ENCODE measurements at places on chromosomes 12 and 14.

GRCh38 chr12:3557791-3558620 is 67.0 kb downstream of the PRMT8 start:
- no peak for DNase-seq

DNA sequence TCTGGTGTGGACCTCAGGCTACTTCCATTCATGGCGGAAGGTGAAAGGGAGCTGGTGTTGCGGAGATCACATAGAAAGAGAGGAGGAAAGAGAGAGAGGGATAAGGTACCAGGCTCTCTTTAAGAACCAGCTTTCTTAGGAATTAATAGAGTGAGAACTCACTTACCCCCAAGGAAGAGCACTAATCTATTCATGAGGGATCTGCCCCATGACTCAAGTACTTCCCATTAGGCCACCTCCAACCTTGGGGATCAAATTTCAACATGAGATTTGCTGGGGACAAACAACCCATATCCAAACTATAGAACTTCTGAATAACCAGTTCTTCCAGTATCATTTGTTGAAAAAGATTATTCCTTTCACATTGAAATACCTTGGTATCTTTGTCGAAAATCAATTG is 34.0 kb upstream of the C2CD5 start:
- DNase-seq = no peak

DNA sequence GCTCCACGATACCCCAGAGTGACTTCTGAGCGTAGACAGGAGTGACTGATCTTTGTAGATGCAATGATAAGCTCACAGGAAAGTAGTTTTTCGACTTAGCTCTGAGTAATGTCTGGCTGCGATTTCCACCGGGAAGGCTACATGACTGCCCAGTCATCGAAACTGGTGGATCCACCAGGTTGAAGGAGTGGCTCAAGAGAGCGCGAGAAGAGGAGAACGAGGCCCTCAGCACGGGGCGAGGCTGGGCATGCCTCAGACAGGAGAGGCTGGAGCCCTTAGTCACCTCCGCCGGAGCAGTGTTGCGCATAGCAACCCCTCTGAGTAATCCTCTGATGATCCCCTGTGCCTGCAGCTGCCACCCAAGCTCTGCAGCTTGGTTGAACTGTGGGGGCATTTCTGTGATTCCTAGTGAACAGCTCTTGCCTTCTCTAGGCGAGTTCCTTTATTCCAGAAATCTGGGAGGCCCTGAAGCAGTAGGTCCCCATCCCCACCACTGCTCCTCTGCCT is 25.6 kb downstream of the ELK3 start:
- DNase-seq = no peak

DNA sequence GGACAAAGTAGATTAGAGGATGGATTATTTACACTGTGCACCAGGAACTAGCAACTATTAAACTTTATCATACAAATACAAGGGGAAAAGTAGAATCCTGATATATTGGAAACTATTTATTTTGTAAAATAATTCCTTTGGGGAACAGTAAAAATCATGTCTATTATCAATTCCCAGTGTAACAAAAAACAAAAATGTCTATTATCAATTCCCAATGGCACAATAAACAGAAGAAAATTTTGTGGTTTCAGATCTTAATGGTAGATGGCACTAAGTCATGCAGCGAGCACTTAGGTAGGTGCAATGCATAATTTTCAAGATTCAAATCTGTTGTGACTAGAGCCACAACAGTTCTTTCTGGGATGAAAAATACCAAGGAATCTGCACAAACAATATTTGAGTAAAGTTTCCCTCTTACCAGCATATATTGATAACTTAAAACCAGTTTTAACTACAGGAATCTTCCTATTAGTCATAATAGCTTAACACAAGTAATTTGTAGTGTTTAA is 13.7 kb downstream of the CFL2 start:
- DNase-seq = no peak

- DNase-seq = no peak
Observed at GRCh38 chr14:68723808-68724268, 69.0 kb downstream of the ZFP36L1 start.

- DNase-seq = no peak
Observed at GRCh38 chr14:69683971-69684370, 72.6 kb downstream of the SUSD6 start.

DNA sequence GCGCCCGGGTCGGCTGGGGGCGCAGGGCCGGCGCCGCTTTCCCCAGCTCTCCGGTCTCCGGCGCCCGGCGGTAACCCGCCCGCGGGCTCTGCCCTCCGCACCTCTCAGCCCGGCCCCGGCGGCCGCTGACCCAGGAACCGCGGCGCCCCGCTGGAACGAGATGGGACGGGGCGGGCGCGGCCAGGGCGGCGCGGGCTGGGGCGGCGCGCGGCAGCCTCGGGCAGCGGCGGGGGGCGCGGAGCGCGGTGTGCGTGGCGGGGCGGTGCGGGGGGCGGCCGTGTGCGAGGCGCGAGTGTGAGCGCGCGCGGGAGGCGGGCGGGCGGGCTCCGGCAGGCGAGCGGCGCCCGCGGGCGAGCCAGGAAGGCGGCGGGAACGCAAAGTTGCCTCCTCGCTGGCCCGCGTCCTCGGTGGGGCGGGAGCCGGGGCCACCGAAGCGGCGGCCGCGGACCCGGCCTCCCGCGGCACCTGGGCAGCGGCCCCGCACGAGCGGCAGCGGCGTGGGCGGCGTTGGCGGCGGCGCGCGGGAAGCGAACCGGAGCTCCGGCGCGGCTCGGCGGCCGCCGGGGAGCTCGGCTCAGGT is 671 bp upstream of the DIO3 start:
- no peak for DNase-seq

GRCh38 chr14:95328729-95329503 is 9.2 kb upstream of the CLMN start:
- DNase-seq = no peak

DNA sequence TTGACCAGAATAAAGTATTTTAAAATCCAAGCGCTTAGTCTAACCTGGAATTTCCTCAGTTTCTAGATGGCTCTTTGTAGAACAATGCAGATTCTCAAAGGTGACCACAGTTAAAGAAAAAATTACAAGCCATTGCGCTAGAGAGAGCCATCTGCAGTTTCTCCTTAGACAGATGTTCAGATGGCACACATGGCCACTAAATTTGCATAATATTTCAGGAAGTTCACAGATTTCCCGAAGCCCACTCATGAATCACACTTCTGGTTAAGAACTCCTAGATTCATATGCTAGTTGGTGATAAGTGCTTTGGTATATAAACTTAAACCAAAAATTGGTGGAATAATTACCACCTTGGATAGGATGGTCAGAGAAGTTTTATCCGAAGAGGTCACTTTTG is 749 bp downstream of the AKAP3 start:
- no peak for DNase-seq

DNA sequence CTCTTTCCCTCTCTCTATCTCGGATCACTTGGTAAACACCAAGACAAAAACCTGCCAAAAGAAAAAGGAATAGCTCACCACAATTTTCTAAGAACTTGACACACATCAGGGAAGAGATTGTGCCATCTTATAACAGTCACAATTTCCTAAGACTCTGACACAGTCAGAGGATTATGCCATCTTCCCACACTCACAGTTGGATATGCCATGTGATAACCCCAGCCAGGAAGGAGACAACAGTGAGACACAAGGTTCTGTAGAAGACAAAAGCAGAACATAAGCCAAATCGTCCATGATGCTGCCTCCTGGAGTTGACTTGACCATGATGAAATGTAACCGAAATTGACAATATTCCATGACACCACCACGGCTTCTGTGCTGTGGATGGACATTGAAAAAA is 2.8 kb upstream of the CLEC9A start:
- DNase-seq = peak; percentile 10

- no peak for DNase-seq
Observed at GRCh38 chr14:87644689-87645088, 348.3 kb downstream of the GALC start.

GRCh38 chr12:27434673-27435565 is 11.6 kb upstream of the SMCO2 start:
- no peak for DNase-seq

DNA sequence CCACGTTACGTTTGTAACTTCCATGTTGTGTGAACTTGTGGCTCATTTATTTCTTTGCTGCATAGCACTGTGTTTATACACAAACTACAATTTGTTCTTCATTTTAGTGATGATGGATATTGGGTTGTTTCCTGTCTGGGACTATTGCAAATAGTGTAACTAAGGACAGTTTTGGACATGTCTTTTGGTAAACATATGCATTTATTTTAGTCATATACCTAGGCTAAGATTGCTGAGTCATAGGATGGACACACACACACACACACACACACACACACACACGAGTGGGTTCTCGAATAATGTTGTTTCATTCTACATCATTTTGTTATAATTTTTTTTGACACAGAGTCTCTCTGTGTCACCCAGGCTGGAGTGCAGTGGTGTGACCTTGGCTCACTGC is 123.5 kb upstream of the CAND1 start:
- DNase-seq = no peak

DNA sequence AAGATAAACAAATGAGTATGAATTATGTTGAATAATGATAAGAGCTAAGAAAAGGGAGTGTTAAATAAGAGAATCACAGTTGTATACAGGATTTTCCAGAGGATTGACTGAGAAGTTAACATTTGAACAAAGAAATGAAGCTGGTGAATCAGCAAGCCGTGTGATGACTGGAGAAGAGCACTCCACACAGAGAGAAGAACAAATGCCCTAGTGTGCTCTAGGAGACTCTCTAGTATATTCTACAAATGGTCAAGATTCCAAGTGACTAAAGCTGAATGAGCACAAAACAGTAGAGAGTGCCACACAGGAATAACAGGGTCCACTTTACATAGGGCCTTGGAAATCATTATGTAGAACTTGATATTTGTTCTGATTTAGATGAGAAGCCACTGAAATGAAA is 587.1 kb upstream of the ATXN7L3B start:
- DNase-seq = no peak

DNA sequence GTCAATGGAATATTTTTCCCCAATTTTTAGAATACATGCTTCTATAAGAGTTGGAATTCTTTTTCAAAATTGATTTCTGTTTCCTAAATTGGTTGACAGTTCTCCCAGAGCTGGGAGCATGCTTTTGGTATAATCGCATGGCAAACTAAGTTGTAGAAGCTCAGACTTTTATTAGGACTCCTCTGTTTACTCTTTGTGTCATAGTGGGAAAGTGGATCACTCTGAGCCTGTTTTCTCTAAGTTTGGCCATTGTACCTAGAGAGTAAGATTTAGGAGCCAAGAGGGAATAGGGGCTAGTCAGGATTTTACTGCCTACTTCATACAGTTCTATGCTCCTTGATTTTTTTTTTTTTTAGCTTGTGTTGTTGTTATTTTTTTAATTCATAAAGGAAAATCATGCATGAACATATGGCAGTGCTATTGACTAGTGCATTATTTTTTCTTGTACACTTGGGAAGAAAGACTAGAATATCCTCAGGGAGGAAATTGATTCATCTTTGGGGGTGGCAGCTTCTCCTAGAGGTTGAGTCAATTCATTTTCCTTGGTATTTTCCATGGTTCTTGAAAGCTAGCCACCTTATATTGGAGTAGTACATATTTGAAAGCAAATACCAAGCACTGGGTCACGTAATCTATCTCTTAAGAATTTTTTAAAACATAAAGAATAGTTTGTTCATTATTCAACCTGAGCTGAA is 77.7 kb upstream of the TRAF3 start:
- DNase-seq = no peak

GRCh38 chr14:106094654-106095189 is 568.3 kb downstream of the TMEM121 start:
- peak; percentile 11 for DNase-seq

DNA sequence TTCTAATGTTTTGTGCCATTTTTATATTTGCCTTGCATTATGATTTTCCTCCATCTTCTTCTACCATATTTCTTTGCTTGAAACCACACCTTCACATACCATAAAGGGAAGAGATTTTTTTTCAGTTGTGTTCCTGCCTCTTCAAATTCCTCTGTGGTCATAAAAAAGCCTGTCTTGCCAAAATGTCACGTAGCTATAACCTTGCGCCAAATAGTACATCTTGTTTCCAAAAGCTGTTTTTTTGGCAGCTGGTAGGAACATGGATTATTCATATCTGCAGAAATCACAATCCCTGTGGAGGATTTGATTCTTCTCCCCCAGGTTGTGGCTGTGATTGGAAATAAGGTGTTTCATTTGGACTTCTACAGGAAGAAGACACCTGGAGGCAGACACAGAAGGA is 133.6 kb upstream of the SLC35F4 start:
- no peak for DNase-seq

DNA sequence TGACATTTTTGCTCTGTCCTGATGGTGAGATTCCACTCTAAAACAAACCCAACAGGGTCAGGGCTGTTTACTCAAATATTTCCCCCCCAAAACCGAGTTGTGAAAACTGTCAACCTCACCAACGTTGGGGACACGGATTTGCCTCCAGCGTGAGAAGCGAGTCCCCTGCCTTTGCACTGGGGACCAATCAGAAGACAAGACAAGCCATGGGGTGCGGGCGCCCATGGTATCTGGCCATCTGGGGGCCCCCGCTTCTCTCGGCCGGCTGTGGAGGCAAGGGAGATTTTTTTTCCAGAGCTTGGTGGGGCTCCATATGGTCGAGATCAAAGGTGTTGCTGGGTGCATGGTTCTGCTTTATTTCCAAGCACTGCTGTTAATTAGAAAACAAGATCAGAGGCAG is 272.1 kb downstream of the BCL11B start:
- no peak for DNase-seq
